Cardiac muscle cell (in vitro differentiated cells and primary cell): ENCODE measurements at places on chromosomes 12 and 14.

GRCh38 chr12:103809154-103809553 is 31.9 kb downstream of the NT5DC3 start:
- DNase-seq = peak; percentile 74

GRCh38 chr12:108973629-108974152 is 47.2 kb downstream of the SVOP start:
- no peak for DNase-seq

GRCh38 chr12:76711241-76711640 is 52.7 kb upstream of the ZDHHC17 start:
- DNase-seq = no peak

DNA sequence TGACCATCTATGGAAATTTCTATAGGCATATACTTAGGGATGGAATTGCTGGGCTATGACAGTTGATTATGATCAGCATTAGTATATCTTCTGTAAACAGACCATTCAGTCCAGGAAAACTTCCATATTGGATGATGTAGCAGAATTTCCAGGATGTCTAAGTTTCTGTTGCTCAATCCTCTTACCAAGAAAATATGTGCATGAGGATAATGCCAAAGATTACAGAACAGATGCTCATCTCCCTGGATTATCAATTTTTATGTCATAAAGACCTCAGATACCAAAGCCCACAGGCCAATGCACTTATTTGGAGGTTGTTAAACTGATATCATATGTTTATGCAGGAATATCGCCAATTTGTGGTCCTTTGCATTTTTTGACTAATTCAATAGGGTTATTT is 354.4 kb upstream of the FLRT2 start:
- peak; percentile 30 for DNase-seq
